ENCODE measurements at places on chromosomes 3 and 15.

DNA sequence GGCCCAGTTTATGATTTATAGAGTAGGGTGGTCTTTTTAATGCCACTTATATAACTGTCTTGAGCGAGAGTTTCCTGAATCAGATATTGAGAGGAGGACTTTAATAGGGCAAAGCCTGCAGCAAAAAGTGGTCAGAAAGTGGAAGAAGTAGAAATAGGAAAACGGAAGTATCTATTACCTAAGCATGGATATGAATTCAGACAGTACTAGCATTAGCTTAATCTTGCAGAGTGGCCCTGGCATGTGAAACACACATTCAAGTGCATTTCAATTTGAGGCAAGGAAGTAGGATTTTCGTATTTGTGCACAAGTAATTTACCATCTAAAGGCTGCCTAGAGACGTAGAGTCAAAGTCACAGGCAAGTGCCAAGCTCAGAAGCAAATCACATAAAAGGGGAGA is 622.3 kb downstream of the DIPK2A start:
- DNase-seq = no peak

DNA sequence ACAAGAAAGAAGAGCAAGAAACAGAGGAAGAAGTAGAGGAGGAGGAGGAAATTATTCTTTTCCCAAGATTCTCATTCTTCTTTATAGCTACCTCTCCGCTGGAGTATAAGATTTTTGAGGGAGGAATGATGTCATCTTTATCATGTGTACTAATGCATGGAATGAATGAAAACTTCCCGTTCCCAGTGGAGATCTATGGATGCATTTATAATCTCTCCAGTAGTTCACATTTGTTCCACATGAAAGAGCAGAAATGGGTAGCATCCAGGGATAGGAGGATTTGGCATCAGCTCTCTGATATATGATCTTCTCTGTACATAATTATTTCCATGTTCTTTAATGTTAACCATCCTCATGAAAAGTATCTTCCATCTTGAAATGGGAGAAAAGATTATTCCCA is 244.4 kb downstream of the ADAMTSL3 start:
- DNase-seq = no peak

DNA sequence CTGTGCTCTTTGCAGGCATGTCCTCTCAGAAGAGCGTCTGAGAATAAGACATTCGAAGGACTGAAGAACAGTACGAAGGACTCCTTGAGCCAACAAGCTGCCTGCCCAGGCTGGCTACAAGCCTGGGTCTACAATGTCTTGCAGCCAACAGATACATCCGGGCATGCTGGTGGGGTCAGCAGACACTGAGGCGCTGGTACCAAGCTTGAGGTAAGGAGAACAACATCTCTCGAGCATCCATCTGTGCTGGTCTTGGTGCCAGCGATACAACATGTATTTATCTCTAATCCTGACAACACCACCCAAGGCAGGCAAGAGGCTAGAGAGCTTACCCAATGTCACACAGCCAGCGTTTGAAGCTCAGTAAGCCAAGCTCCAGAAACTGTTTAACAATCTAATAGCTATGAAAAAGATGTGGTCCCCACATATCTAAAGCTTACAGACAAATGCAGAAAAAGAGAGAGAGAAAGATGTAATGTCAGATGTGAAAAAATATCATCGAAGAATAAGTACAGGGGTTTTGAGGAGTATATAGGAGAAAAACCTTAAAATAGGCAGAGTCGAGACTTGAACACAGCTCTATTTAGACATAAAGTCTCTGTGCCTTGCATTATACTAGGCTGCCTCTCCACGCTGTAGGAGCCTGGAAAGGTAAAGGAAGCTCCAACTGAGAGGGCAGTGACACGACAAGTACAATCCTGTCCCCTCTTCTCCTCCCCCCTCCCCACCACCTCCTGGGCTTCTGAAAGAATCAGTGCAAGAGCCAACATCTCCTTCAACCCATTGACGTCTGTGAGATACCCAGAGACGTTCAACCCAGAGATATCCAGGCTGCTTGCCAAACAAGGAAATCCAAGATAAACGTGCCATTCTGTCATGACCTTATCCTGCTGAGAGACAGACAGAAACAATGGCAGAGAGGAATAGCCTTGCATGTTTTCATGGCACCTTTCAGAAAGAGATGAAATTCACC is 39.4 kb downstream of the WWTR1 start:
- no peak for DNase-seq

- DNase-seq = no peak
These were observed 144.0 kb upstream of the PDZRN3 start for GRCh38 chr3:73768524-73769308.

DNA sequence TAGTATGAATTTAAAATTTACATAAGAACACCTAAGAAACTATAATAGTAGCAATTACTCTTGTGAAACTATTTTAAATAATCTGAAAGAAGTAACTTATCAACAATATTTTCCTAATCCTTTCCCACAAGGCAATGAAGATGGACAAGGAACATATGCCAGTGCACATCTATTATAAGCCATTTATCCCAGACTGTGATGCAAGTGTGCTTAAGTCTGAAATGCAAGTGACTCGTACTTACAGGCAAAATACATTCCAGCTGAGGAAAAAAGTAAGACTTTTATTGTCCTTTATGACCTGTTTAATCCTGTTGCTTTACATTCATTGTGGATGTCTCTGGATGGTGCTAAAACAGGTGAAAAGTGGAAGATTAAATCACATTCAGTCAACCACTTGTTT is 709.4 kb downstream of the ZNF385D start:
- DNase-seq = no peak
